Activated CD4-positive, alpha-beta memory T cell treated with anti-CD3 and anti-CD28 coated beads for 36 hours (primary cell): ENCODE measurements at places on chromosomes 5 and 9.

GRCh38 chr9:116175614-116176013 lies 22.0 kb downstream of the PAPPA start:
- H3K4me3 ChIP-seq: no peak overlapping the region
- no peak for DNase-seq
- no peaks in the 10 kb centered on the region for H3K4me1 ChIP-seq
- peaks cover 4% of the 10 kb centered on the region for H3K27me3 ChIP-seq
- no peak overlapping the region for H3K27ac ChIP-seq

- no peak overlapping the region for H3K27ac ChIP-seq
- no peak overlapping the region for H3K4me3 ChIP-seq
- no peaks in the 10 kb centered on the region for H3K4me1 ChIP-seq
- H3K36me3 ChIP-seq: no peaks in the 10 kb centered on the region
- H3K27me3 ChIP-seq: peaks cover 2% of the 10 kb centered on the region
These were observed 330.6 kb downstream of the EBF1 start for GRCh38 chr5:158769079-158769478.

DNA sequence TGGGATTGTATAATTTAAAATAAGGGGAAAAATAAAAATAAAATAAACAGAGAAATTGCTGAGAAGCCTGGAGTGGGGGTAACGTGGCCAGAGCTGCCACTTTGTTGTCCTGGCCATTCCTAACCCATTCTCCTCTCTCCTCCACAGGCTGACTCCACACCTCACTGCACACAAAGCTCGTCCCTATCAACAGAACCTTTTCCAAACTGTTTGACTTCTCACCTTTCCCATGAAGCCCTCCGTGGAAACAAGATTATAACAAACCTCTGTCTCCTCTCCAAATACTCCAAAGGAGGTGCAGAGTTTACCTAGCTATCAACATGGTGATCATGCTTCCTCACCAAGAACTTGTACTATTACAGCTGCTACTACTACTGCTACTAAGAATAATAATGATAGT lies 151.1 kb downstream of the GLIS3 start:
- no peaks in the 10 kb centered on the region for H3K36me3 ChIP-seq
- H3K4me1 ChIP-seq: no peaks in the 10 kb centered on the region

- peaks cover 25% of the 10 kb centered on the region for H3K4me1 ChIP-seq
- peaks cover 1% of the 10 kb centered on the region for H3K36me3 ChIP-seq
- no peak overlapping the region for H3K27ac ChIP-seq
- H3K27me3 ChIP-seq: peaks cover 24% of the 10 kb centered on the region
- no peak overlapping the region for H3K4me3 ChIP-seq
- DNase-seq: no peak
These were observed 4.6 kb downstream of the HOMER1 start for GRCh38 chr5:79509244-79509885.

DNA sequence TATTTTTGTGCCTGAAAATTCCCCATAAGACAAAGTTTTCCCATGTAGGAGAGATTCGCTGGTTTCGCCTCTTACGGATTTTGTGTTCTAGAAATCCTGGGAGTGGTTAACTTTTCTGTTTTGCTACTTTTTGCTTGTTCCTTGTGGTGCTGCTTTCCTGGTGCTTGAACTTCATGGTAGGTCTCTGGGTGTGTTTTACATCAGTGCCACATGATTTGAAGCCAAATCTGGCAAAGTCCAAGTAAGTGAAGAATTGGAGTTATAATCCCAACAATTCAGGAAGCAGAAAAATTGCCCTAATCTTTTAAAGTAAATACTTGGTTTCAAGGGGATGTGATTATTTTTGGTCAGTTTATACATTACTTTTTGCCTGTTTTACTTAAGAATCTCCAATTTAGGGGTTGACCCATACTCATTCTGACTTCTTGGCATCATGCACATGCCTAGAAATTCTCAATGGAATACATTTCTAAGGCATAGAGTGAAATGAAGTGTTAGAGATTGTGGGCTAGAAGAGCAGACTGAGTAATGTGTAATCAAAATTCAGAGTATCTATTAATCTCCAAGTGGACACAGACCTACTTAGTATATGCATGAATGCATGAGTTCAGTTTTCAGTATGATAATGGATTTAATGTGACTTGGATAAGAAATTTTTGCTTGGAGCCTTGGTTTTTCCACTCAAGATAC lies 189.7 kb downstream of the CSNK1G3 start:
- H3K27me3 ChIP-seq: no peaks in the 10 kb centered on the region
- H3K4me1 ChIP-seq: no peaks in the 10 kb centered on the region

GRCh38 chr9:96006961-96007360 lies 131.5 kb downstream of the ERCC6L2 start:
- H3K4me1 ChIP-seq: peaks cover 13% of the 10 kb centered on the region
- peaks cover 25% of the 10 kb centered on the region for H3K36me3 ChIP-seq
- H3K27ac ChIP-seq: no peak overlapping the region
- H3K27me3 ChIP-seq: no peaks in the 10 kb centered on the region
- DNase-seq: no peak
- H3K4me3 ChIP-seq: no peak overlapping the region

DNA sequence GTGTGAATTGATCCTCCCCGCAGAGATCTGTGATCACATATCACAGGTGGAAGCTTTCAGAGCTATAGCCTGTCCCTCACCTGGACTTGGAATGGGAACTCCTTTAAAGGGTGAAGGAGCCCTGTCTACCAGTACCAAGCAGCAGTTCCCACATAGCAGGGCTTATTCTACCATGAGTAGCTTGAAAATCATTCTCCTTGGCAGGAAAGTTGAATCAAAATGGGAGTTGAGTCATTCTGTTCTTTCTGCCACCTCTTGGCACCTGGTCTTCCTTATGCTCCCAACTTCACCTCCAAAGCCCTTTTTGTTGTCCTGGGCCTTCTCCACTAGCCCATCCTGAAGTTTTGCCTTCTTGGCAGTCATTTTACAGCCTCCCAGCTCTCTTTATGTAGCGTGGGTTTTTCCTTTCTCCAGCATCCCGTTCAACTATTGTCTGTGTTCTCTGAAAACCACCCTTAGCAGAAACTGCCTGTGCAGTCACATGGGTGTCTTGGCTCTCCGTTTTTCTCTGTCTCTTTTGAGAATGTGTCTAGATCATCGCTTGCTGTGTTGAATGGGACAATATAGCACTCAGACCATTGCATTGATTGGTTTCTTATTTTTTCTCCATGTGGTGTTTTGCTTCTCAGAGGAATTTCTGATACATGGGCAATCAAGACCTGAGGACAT lies 222.2 kb downstream of the AOPEP start:
- no peaks in the 10 kb centered on the region for H3K27me3 ChIP-seq
- H3K36me3 ChIP-seq: no peaks in the 10 kb centered on the region
- DNase-seq: no peak
- no peak overlapping the region for H3K27ac ChIP-seq
- H3K4me3 ChIP-seq: no peak overlapping the region

DNA sequence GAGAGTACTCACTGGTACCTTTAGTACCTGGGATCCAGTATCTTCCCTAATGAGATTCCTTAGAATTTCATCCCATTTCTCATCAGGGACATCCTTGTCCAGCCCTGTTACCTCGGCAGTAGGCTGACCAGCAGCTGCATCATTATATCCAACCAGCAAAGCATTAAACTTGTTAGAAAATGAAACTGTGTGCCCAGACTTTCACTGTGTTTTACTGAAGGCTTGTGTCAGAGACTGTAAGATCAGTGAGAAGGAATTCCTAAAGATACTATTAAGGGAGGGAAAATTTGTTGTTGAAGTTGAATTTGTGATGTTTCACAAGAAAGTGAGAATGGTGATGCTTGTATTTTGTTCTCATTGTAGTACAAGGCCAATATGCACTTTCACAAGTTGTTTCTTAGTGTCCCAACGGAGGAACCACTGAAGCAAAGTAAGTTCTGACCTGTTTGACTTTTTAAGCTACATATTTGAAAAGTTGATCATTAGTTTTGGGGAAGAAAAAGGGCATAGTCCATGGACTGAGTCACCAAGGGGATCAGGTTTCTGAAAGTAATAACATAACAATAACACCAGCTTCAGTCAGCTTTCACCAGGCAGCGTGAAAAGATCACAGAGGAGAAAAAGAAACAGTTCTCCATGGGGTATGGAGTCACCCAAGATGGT lies 48.8 kb downstream of the GRAMD2B start:
- no peaks in the 10 kb centered on the region for H3K27me3 ChIP-seq
- H3K4me3 ChIP-seq: no peak overlapping the region
- H3K36me3 ChIP-seq: peaks cover 32% of the 10 kb centered on the region
- H3K27ac ChIP-seq: no peak overlapping the region
- DNase-seq: no peak
- peaks cover 5% of the 10 kb centered on the region for H3K4me1 ChIP-seq

GRCh38 chr9:14313951-14314423 lies at the start of gene NFIB:
TSS of gene NFIB (minus strand) at chr9:14314141. CDS start at chr9:14313511, 630 bp downstream.
- H3K4me3 ChIP-seq: peak within 1 kb of the TSS; percentile 70
- peak within 1 kb of the TSS; percentile 23 for H3K27ac ChIP-seq
- peaks cover 7% of the 10 kb centered on the region for H3K36me3 ChIP-seq
- H3K4me1 ChIP-seq: peaks cover 20% of the 10 kb centered on the region

DNA sequence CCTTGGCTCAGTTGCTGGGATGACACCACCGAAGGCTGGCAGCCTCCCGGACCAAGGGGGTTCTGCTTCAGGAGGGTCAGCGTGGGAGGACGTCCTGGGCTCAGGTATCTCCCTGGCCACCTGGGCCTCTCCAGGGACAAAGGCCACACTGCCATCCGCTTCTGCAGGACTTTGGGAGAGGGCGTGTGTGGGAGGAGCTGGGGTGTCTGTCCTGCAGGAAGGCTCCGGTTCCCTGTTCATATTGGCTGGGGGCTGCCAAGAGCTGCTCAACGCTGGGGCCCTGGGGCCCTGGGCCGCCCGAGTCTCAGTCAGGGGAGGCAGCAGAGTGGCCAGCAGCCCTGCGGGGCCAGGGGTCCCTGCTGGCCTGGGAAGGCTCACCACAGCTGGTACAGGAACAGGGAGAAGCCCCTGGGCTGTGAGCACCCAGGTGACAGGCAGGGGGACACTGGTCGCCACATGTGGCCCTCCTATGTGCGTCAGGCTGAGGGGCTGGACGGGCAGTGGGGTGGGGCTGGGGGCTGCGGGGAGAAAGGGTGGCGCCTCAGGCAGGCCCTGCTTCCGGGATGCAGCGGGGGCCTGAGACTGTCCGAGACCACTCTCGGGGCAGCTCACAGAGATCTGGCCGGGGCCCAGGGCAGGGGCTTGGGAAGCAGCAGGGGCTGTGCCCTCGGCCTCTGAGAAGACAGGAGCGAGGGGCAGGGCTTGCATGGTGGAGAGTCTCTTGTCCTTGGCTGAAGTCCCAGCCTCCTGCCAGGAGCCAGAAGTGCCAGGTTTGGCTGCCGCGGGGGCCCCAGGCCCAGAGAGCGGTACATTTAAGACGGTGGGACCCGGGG lies 4.9 kb upstream of the CARD9 start:
- no peak for DNase-seq
- H3K36me3 ChIP-seq: peaks cover 8% of the 10 kb centered on the region
- H3K27me3 ChIP-seq: no peaks in the 10 kb centered on the region
